ENCODE measurements at places on chromosomes 3 and 15. TPM values are rescaled to one million over a fixed set of nuclear protein-coding genes. Genes with fewer than 3 reads are reported as not detected.

The ANP32A gene
- 80.0 TPM for total RNA-seq

The CEMIP gene
- total RNA-seq: 1.7 TPM

DNA sequence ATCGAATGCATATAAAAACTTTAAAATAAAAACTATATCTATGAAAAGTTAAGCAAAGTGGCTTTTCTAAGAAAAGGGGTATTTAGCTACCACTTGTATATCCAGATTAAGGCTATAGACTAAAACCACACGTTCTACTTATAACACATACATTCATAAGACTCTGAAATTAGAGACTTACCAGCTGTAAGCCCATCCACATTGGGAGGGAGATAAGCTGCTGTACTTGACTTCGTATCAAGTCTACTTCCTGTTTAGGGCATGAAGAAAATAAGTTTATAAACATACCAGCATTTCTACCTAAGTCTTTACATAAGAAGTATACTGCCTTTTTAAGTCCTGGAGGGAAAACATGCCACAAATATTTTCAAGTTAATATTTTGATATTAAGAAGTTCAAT, 27.7 kb downstream of the AQR start:
- no peak for DNase-seq

- DNase-seq: no peak
Measured at GRCh38 chr3:128074851-128075521, 22.7 kb downstream of the SEC61A1 start.

Measured in HT1080 (cell line).